ENCODE measurements at places on chromosomes 13 and 19. TPM values are rescaled to one million over a fixed set of nuclear protein-coding genes. Genes with fewer than 3 reads are reported as not detected.

DNA sequence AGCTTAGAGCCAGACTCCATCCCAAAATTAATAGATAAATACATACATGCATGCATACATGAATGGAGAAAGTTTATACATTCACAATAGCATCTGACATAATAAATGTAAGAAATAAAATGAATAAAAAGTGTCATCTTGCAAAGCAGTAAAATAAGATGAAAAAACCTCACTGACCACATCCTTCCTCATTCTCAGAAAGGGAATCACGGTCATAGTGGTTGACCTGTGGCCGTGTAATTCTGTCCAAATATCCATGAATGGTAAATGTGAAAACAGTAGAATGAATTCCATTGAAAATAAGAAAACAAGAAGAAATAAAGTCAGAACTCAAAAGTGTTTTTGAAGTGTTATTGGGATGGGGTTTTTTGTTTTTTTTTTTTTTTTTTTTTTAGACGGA, 9.8 kb upstream of the CDC42EP5 start:
- DNase-seq = no peak

DNA sequence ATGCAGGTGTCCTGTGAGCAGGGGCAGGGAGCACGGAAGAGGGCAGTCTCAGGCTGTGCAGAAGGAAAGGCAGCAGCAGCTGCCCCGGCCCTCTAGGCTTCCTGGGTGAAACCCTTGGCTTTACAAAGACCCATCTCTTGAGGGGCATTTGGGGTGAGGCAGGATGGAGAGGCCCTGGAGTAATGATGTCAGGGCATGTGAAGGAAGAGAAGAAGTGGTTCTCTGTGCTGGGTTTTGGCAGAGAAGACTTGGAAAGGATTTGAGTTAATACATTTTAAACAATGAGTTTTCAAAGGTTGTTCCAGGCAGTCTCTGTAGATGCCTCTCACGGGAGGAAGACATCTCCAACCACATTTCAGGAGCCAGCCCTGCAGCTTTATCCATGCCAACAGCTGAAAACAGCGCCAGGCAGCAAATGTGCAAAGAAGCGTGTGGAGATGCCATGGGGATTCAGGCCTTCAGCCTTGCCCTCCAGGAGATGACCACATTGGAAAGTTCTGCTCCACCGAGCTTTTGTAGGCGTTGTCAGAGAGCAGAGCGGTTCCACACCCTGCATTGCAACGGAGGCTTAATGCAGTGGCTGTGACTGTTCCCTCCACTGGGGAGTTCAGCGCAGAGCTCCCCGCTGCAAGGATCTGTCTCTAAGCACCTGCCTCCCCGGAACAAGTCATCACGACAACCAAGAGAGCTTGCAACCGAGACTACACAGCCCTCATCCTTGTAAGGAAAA, 322.8 kb downstream of the UQCRFS1 start:
- DNase-seq = no peak

GRCh38 chr13:62292714-62293480, 877.2 kb upstream of the PCDH20 start:
- no peak for DNase-seq

GRCh38 chr19:29714371-29714952, 599 bp downstream of the C19orf12 start:
- no peak for DNase-seq

DNA sequence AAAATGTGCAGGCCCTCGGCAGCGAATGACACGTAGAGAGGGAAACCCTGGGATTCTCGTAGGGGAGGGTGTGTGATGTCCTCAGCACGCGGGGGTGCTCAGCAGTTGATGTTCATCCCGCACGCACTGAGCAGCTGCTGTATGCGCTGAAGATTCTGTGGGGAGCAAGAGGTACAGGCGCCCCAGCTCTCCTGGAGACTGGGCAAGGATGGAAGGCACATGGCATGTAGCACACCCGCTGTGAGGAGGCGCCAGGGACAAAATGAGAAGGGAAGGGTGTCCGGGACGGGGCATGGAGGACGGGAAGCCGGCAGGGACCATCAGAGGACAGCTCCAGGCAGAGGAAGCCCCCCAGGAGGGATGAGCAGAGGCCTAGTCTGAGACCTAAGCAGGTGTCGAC, 15.4 kb downstream of the ATP11A start:
- DNase-seq = no peak

GRCh38 chr13:98289339-98289945, 112.4 kb upstream of the RNF113B start:
- DNase-seq = no peak

DNA sequence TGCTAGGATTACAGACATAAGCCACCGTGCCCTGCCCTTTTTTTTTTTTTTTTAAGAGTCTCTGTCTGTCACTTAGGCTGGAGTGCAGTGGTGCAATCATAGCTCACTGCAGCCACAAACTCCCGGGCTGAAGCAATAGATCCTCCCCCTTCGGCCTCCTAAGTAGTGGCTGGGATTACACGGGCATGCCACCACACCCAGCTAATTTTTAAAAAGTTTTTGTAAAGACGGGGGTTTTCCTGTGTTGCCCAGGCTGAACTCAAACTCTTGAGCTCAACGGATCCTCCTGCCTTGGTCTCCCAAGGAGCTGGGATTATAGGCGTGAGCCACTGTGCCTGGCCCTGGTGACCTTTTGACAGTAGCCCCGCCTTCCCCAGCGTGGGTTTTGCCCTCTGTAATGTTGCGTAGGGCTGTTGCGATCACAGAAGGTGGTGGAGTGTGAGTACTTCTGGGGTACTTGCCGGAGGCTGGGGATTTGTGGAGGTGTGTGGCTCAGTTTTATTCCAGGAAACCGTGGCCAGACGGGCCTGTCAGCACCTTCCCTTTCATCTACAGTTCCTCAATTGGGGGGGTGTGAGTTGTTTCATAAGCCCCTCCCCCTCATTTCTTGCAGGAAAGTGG, 11.6 kb upstream of the RETN start:
- no peak for DNase-seq

DNA sequence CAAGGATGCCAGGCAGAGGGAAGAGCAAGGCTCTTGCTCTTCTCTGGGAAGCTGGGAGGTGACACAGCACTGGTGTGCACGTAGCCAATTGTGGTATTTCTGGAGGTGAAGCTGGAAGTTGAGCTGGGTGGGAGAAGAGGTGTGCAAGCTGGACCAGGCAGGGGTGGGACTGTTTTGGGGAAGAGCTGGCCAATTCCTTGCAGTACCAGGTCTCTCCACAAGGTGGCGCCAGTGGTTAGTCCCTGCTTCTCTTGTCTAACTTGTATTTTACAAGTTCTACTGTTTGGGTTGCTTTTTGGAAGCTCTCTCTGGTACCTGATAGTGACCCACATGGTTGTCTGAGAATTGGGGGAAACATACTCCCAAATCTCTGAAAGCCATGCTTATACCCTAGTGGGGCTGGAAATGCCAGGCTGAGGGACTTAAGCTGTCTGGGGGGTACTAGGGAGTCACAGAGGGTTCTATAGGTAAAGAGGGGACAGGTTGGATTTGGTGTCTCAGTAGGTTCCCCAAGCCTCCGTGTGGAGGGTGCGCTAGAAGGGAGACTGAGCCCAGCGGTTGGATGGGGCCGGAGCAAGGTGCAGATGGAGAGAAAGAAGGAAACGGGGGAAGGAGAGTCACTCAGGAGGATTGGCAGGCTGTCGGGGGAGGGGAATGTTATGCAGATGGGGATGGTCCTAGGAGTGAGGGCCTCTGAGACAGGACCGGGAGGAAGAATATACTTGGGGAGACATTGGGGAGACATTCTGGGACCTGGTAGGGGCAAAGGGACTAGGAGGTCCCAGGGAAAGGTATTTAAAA, 3.0 kb downstream of the HPN start:
- DNase-seq = no peak

DNA sequence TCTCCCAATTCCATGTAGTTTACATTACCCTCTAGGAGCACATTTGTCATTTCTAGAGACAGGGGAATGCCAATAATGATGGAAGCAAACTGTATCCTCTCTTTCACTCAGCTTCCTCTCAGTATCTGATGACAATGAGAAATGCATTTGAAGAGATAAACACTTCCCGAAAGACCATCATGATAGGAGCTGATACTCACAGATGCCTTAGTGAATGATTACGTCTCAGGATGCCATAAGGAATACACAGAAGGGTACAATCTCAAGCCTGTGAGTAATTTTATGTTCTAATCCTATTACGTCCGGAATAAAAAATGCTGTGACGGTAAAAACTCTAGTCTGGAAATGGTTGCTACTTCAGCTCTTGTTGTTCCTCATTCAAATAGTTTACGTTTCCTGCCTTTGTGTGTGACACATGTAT, 663.8 kb upstream of the MIR17HG start:
- no peak for DNase-seq

DNA sequence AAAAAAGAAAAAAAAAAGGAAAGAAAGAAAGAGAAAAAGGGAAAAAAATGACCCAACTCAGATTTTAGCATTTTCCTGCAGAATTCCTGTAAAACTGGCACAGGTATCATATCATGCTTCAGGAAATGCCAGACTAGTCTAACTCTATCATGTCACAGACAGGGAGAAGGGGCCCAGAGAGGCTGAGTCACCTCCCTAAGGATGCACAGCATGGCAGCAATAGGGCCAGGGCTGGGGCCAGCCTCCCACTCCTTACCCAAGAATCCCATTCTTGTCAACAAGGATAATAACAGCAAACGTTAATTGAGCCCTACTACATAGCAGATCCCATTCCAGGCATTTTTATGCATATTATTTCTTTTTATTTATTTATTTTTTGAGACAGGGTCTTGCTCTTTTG, 8.5 kb downstream of the GPR4 start:
- no peak for DNase-seq

DNA sequence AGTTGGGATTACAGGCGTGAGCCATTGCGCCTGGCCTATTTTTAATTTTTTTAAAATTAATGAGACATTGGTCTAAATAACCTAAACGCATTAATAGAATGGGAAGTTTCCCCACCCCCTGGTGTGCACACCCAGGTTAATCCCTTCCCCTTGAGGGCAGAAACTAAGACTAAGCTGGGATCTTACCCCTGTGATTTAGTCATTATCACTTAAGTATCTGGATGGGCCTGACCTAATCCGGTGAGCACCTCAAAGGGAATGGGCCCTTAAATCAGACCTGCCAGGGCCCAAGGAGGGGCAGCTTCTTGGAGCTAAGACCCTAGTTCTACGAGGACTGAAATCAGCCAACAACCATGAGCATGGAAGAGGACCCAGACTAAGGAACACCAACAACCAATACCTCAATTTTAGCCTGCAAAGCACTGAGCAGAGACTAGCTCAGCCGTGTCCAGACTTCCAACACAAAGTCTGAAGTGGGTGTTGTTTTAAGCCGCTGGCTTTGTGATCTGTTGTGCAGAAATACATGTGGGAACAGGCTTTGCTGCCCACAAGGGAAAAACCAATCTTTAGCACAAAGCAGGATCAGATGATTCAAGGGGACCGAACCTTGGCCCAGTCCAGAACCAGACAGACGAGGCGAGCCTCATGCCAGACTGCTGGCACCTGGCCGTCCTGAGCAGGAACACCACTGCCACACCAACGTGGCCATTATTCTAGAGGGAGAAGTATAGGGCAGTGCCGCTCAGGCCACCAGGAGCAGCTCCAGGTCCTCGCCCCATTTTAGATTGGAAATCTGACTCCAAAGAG, 7.1 kb downstream of the UBE2S start:
- DNase-seq = no peak

DNA sequence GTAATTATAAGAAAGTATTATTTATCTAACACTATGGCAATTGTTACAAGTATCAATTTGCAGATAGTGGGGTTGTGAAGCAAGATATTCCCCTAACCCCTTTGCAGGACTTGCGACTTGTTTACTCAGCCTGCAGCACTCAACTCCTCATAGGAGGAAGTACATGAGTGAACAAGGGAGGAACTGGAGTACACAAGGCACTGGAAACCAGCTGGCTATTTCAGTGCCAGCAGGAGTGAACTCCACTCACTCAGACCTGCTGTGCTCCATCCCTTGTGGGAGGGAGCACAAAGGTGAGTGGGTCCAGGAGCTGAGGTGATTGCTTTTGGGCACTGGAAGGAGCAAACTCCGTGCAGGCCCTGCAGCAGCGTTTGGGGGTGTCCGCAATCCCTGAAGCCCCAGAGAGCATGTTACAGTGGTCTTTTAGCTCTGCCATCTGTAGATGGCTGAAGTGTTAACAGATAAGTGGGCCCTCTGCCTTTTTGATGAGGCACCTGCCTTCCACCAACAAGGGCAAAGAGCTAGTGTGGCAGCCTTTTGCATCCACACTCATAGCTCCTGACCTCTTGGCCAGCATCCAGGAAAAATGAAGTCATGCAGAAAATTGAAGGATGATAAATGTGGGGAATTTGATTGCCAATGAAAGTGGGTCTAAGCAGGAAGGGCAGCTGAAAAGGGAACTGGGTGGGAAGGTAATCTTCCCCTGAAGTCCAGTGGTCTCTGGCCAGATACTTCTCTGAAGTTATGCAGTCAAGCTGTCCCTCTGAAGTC, 802.2 kb upstream of the MIR17HG start:
- no peak for DNase-seq

DNA sequence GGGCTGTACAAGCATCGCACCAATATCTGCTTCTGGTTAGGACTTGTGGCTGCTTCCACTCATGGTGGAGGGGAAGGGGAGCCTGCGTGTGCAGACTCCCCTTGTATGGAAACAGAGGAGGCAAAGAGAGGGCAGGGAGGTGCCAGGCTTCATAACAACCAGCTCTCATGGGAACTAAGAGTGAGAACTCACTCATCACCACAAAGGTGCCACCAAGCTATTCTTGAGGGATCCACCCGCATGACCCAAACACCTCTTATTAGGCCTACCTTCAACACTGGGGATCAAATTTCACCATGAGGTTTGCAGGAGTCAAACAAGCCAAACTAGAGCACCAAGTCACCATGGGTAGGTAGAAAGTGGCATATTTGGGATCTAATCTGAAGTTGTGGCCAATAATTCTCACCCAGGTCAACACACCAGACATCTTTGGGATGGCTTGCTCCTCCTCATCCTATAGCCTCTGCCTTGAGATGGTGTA, 46.4 kb downstream of the RUBCNL start:
- no peak for DNase-seq

The DCLK1 gene
- polyA plus RNA-seq = not detected

The ZDHHC20 gene
- 44.2 TPM for polyA plus RNA-seq

The MAG gene
- polyA plus RNA-seq = 0.16 TPM

The PPM1N gene
- polyA plus RNA-seq = 3.2 TPM
